Activated T-cell treated with anti-CD3 and anti-CD28 coated beads, Interleukin-2, amount 50 U/mL, for 48 hours (primary cell): ENCODE measurements at places on chromosomes 7 and 10.

DNA sequence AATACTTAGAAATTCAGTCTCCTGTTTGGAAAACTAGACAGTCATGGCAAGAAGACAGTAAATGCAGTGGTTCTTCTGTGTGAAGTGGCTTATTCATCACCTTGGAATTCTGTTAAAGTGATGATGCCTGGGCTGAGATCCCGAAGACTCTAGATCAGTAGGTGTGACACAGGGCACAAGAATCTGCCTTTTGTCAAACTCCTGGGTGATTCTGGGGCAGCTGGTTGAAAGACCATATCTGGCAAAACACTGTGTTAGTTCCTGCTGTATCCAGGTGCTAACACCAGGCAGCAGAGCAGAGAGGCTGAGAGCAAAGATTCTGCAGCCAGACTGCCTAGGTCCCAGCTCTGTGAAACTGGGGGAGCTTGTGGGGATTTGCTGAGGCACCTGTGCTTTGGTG lies 26.5 kb downstream of the MRC1 start:
- no peak for DNase-seq

DNA sequence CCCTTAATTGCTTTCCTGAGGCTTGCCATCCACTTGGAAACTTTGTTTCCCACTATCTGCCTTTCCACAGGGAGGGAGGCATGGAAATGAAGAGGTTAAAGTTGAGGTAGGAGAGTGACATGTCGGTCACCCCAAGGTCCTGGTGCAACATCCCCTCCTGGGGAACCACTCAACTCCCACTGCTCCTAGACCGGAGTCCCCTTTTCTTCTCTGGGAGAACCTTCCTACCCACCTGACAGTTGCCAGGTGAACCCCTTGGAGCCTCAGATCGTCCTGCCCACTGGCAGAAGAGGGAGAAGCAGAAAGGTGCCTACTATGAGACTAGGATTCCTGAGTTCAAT lies 21.7 kb downstream of the IMPDH1 start:
- no peak for DNase-seq

DNA sequence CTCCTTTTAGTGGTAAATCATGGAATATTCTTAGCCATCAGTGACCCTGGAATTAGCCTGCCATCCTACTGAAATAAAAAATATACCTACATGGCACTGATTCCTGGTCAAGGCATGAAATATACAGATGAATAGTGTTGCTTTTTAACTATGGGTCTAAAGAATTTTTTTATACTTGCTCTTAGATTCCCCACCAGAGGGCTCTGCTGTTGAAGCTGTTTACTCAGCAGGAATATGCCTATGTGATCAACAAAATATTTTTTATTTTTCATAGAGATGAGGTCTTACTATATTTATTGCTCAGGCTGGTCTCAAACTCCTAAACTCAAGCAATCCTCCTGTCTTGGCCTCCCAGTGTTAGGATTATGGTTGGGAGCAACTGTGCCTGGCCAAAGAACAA lies 13.5 kb downstream of the ZC3HC1 start:
- no peak for DNase-seq

GRCh38 chr7:151272405-151272804 lies 23.9 kb upstream of the SMARCD3 start:
- DNase-seq, result no peak

GRCh38 chr10:98410759-98411158 lies 4.2 kb downstream of the PYROXD2 start:
- no peak for DNase-seq

- no peak for DNase-seq
Observed at GRCh38 chr10:126407831-126408230, 19.6 kb upstream of the ADAM12 start.

- no peak for DNase-seq
Observed at GRCh38 chr10:34789966-34790506, 25.1 kb downstream of the PARD3 start.

- no peak for DNase-seq
Observed at GRCh38 chr10:65430979-65431378, 1494.9 kb upstream of the LRRTM3 start.

- DNase-seq, result no peak
Observed at GRCh38 chr10:24086296-24087086, 122.4 kb upstream of the KIAA1217 start.

DNA sequence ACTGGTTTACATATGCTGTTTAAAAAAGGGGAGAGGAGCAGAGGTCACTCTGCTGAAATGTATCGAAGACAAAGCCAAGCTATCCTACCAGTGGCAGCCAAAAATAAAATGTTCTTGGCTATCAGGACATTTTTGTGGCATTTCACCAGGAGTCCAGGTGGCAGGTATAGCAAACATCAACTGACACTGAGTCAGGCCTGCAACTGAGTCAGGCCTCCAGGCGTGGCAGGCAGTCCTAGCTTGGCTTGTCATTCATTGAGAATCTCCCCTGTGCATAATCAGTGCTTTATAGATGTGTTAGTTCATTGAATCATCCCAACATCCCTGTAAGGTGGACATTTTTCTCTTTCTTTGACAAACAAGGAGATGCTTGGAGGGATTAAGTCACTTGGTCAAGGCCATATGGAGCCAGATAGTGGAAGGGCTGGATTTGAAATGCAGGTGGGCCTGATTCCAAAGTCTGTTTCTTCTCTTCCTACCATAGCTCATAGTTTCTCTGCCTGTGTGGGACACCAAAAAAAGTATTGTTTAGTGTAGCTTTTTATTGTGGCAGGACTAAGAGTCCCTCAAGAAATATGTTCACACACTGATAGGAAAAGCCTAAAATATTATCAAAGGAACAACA lies 4.3 kb downstream of the DYNC1I1 start:
- no peak for DNase-seq

- DNase-seq, result no peak
Observed at GRCh38 chr7:106365252-106366005, 80.6 kb upstream of the NAMPT start.

GRCh38 chr10:101380353-101381017 lies 26.5 kb downstream of the BTRC start:
- peak; percentile 37 for DNase-seq

DNA sequence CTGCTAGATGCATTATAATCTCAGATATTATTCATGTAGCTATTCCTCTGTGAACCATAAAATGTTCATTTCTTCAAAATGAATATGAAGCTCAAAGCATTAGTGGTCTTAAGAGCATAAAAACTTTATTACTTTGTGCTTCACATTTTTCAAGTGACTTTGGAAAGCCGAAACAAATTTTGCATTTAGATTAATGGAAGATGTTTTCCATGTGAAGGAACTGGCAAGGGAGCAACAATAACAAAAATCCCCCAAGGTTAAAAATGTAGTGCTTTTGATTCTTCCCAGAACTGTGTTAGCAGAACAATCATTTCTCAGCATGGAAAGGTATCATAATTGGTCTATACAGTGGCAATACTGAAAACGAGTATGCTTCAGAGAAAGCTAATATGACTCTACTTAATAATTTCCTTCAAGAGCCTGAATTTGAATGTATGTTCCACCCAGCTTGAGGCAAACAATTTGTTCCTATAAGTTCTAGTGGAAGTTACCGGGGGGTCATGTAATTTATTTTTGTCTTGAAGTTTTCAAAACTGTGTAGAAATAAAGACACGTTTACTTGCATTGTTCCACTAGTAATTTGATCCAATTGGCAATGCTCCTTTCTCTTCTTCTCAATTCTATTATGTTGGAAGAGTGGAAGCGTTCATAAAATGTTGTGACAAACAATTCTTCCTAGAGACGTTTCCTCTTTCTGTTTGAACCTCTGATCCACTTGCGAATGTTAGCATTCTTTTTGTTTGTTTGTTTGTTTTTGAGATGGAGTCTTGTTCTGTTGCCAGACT lies 665.4 kb downstream of the AUTS2 start:
- DNase-seq, result no peak

GRCh38 chr7:41383596-41383995 lies 319.3 kb downstream of the INHBA start:
- DNase-seq, result no peak

DNA sequence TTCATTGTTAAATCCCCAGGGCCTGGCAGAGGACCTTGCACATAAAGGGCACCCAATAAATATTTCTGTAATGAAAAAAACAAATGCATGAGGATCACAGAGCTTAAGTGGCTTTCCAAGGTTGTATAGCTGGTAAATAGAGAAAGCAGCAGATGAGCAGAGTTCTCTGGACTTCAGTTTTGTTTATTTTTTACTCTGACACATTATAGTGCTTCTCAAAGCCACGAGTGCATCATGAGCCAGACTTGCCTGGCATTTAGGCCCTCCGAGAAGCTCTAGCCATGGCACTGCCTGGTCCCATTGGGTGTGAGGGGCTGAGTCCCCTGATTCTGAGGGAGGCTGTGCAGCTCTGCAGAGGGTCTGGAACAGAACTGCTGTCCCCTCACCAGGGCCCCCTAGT lies 87.2 kb upstream of the ZNF32 start:
- no peak for DNase-seq

GRCh38 chr10:132359305-132360040 lies 27.5 kb downstream of the LRRC27 start:
- DNase-seq, result no peak

DNA sequence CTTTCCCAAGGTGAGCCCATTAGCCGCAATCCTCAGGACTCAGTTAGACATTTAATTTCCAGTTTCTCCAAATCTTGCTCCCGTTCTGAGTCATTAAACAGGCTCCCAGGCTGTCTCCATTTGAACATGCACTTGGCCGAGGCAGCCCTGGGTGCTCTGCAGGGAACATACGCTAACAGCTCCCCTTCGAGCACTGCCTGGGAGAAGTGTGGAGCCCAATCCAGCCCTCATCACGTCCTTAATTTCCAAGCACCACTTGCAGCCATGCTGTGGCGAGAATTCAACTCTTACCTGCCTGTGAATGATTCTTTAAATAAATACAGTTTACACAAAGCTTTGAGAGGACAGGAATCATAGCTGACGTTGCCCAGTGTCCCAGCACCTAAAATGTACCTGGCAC lies 218.2 kb downstream of the CCSER2 start:
- no peak for DNase-seq

DNA sequence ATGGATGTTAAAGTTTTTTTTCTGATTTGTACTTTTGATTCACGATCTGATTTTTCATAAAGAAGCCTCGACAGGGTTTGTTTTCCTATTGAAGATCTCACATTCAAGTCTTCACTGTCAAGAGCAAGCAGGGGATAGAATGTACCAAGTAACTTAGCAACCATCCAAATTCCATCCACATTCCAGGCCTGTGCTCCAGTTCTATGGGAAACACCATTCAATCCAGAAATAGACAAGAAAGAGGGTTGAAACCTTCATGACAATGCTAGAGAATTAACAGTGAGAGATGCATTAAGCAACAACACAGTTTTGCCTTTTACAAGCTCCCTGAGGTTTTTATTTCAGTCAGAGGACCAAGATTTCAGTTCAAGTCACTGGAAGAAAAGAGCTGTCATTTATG lies 300.2 kb downstream of the NEBL start:
- DNase-seq, result no peak

DNA sequence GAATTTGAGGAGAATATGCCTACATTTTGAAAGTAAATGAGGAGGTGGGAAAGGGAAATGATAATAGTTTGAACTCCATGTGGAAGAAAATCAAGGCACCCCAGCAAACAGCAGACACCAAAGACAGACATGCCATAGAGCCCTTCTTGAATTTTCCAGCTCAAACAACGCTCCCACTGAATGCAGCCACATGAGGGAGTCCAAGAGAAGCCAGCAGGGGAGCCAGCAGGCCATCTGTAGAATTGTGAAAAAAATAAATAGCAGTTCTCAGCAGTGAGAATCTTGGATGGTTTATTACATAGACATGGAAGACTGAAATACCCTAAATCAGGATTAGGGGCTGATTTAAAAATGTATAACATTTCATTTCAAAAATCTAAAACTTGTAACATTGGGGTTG lies 1567.3 kb upstream of the LRRTM3 start:
- no peak for DNase-seq

DNA sequence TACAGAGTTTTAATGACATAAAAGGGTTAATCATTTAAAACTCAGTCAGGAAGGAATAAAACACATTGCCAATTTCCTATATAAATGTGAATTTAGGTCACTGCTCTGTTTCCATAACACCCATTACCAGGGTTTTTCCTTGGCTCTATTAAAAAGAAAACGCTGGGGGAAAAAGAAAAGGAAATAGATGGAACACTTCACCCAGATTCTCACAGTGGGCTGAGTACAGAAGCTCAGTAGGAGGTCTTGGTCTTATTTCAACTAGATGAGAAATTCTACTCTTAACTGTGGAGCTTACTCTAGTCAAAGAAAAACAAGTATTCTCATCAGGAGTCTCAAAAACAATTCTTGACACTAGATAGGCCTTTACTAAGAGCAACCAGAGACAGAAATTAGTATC lies 36.5 kb downstream of the GLUD1 start:
- no peak for DNase-seq

- DNase-seq, result no peak
Observed at GRCh38 chr7:47693216-47693615, 111.3 kb upstream of the TNS3 start.

- DNase-seq, result no peak
Observed at GRCh38 chr7:133797818-133798520, 329.2 kb upstream of the LRGUK start.

- DNase-seq, result no peak
Observed at GRCh38 chr10:58968389-58968755, 208.1 kb upstream of the PHYHIPL start.

DNA sequence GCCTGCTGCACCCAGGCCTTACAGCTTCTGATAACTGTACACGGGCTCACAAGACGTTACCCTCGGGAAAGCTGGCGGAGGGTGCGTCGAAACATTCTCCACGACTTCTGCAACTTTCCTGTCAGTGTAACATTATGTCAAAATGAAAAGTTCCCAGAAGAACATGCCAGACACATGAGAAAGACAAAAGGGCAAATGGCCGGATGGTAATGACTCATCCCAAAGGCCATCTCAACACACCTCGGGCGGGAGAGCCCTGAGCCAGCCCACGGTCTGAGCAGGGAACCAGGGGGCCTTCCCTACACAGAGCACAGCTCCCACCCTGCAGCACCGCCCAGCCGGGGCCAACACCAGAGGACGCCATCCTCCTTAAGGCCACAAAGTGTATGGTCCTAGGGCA lies 118.7 kb downstream of the MAD1L1 start:
- DNase-seq, result no peak

GRCh38 chr10:31757831-31758230 lies 170.8 kb downstream of the ARHGAP12 start:
- no peak for DNase-seq

DNA sequence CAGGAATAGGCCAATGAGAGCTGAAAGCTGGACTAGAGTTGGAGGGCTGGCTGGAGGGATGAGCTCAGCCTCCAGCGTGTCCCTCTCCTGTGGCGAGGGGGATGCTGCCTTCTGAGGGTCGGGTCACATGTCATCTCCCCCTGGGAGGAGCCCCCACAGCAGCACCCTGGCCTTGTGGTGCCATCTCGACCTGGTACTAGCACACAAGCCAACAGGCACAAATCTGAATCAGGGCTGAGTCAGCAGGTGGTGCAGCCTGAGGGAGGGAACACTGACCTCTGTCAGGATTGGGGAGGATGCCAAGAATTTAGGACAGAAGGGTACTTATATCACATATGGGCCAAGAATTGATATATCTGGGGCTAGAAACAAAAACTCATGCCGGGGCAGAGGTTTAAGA lies 280.4 kb downstream of the CELF2 start:
- no peak for DNase-seq

DNA sequence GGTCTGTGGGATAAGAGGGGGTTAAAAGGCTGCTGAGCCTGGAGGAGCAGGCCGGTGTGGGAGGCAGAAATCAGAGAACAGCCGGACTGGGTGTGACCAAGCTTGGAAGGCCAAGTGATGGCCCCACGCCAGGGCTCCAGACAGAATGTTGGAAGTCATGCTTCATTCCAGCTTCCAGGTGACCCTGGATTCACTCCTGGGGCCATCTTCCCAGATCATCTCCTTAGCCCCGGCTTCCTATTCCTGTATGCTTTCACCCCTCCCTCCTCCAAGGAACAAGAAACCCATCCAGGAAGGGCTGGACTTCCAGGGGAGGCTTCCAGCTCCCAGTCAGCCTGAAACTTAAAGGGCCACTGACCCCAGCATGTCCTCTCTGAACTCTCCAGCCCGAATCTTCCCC lies 1.0 kb downstream of the INMT start:
- DNase-seq, result no peak
